Hematopoietic multipotent progenitor cell (in vitro differentiated cells): ENCODE measurements at places on chromosomes 11 and 22. TPM values are rescaled to one million over a fixed set of nuclear protein-coding genes. Genes with fewer than 3 reads are reported as not detected.

- no peak for DNase-seq
Measured at GRCh38 chr11:70230151-70230839, 27.2 kb downstream of the FADD start.

GRCh38 chr11:17693531-17693930, 25.8 kb upstream of the MYOD1 start:
- no peak for DNase-seq

- DNase-seq = no peak
Measured at GRCh38 chr11:127218275-127218608, 217.7 kb upstream of the KIRREL3 start.

DNA sequence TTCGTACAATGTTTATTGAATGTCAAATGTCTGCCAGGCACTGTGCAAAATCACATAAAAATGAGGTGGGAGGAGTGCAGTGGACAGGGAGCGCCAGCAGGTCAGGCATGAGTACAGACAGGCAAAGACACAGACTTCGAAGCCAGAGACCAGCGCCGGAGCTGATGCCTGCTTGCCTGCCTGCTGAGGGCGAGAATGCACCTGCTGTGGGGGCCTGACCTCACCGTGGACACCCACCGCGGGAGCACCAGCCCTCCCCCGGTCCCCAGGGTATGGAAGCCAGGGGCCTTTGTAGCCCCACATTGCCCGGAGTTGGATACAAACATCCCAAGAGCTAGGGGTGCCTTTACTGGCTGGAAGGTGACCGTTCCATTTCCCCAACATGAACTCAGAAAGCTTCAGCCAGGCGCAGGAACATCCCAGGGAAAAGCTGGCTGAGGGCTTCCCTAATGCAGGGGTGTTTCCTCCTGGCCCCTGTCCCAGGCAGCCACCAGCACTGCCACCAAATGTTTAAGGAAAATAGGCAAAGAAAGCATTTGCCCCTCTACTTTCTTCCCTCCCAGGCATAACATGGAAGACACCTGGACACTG, 17.9 kb downstream of the IFITM10 start:
- no peak for DNase-seq

THY1 gene
- 2.2 TPM for total RNA-seq

CFAP300 gene
- not detected for total RNA-seq

TBX10 gene
- not detected for total RNA-seq

DNA sequence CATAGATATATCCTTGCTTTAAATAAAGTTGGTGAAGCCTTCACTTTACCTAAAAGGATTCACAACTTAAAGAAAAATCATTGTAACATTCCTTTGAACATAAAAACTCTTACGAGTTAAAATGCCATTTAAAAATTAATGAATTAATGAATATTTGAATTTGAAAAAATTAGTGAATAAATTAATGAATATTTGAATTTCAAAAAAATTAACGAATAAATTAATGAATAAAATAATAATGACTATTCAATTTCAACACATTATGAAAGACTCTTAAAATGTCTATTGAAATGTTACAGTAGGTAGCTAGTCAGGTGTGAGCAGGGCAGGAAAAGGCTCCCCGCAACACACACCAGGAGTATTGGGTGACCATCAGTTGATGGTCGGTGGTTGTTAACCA, 22.9 kb downstream of the ARHGAP20 start:
- DNase-seq = no peak

GRCh38 chr11:9060700-9061111, 30.7 kb downstream of the SCUBE2 start:
- peak; percentile 69 for DNase-seq

- DNase-seq = no peak
Measured at GRCh38 chr22:20488946-20489345, 6.6 kb downstream of the KLHL22 start.

- no peak for DNase-seq
Measured at GRCh38 chr11:127334466-127334865, 333.9 kb upstream of the KIRREL3 start.

- DNase-seq = no peak
Measured at GRCh38 chr11:66676282-66676919, 1.3 kb downstream of the RBM4B start.

GRCh38 chr22:20439556-20439927, 1.9 kb upstream of the SCARF2 start:
- DNase-seq = no peak

OVOL1 gene
- total RNA-seq = 0.27 TPM

GRK2 gene
- 543 TPM for total RNA-seq

SMC1B gene
- total RNA-seq = not detected

GRCh38 chr11:73156114-73156513, 14.0 kb upstream of the FCHSD2 start:
- no peak for DNase-seq

- no peak for DNase-seq
Measured at GRCh38 chr11:95584180-95584579, 205.4 kb downstream of the FAM76B start.

GRCh38 chr11:129242855-129243254, 50.7 kb upstream of the ARHGAP32 start:
- no peak for DNase-seq

DNA sequence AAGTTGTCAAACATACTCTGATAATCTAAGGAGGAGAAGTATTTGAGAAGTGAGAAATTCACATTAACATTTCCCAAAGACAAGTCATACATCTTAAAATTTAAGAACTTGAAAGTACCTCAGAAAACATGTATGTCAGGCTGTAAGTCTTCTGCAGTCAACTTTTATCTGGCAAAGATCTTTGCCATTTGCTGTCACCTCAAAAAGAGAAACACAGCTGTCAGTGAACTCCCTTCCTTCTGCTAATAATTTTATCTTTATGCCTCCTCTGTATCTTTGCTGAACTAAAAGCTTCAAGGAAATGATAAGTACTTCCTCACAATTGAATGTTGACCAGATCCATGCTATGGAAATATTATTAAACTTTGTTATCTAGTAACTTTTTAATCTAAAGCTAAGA, 18.7 kb downstream of the TTC17 start:
- DNase-seq = no peak

DNA sequence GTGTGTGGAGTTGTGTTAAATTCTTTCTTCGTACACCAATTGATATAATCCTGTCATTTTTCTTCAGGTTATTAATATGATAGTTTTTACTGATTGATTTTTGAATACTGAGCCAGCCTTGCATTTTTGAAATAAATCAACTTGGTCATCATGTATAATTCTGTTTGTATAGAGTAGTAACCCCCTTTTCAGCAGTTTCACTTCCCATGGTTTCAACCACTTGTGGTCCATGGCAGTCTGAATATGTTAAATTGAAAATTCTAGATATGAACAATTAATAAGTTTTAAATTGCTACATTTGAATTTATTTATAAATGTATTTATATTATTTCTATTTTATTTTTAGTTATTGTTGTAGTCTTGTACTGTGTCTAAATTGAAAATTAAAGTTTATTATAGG, 32.6 kb downstream of the MS4A6A start:
- DNase-seq = no peak

MAP6 gene
- total RNA-seq = under 0.01 TPM

- DNase-seq = no peak
Measured at GRCh38 chr11:79174045-79175008, 266.5 kb downstream of the TENM4 start.

- DNase-seq = no peak
Measured at GRCh38 chr11:44851496-44851895, 99.2 kb downstream of the TP53I11 start.

DNA sequence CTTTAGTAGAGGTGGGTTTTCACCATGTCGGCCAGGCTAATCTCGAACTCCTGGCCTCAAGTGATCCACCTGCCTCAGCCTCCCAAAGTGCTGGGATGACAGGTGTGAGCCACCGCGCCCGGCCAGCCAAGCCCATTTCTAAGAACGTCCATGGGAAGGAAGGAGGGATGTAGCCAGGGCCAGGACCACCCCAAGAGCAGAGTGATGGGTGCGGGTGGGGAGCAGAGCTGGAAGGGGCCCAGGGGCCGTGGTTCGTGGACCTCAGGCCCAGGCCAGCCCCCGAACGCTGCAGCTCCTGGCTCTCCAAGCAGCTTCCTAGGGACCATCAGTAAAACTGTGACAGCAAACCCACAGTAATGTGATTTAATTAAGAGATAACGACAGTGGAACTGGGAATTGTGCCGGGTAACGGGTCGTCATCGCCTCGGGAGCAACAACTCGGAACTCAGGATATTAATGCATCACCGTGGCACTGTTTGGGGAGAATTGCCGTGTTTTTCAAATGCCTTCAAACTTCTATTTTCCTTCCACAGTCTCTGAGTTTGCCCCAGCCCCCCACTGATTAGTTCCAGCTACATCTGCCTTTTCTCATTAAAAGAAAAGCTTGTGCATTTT, 74.3 kb downstream of the BRD1 start:
- no peak for DNase-seq

DNA sequence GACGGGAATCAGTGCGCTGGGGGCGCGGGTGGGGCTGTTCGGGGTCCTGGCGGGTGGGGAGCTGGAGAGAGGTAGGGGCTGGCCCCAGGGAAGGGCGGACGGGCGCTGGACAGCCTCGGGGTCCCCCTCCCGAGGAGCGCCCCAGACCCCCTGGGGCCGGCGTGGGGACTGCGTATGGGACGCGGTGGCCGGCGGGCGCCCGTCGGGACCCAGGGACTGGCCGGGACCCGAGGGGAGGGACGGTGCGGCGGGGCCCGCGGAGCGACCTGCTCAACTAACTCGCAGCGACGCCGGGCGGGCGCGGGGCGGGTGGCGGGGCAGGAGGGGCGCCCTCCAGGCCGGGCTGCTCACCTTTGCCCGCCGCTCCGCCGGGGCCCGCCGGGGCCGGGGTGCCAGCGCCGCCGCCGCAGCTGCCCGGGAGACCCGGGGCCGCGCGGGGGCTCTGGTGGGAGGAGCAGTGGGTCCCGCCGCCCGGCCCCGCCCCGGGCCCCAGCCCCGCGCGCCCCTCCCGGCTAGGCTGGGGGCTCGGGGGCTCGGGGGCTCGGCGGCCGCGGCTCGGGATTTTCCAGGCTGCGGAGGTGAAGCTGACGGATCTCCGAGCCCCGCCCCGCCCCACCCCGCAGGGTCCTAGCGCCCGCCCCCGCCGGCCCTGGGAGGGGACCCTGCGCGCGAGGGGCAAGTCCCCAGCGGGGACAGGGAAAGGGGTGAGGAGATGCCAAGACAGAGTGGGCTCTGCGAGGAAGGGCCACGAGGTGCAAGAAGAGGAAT, 12.3 kb downstream of the STARD10 start:
- DNase-seq = peak; percentile 45

DNA sequence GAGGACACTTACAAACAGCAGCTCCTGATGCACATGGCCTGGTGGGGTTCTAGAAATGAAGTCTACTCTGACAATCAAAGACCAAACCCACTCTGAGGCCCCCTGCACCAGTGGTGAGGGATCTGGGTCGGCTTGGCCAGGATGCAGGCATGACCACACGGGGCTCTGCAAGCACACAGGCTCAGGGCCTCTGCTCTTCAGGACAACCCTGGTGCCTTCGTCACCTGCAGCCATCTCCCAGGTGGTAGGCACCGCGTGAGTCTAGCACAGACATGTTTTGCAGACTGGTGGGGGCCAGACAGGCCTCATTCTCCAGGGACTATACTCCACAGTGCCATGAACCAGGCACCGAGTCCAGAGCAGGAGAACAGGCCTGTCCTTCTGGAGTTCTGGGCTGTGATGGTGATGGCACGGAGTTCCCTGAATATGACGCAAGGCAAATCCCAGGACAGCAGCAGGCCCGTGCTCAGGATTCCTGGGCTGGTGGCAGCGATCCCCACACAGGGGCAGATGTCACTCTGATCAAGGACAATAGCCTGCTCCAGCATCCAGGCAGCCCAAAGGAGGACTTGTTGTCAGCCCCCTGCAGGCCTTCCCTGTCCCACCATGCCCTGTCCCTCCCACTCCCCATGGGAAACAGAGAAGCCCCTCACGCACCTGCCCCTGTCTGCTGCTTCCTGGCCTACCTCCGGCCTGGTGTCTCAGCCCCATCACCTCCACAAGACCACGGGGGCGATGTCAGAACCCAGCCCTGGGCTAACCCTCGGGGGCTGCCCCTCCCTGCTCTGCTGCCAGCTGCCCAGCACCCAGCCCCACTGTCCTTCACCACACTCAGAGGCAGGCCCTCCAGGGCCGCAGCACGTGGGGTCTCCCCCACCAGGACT, 36.1 kb downstream of the GNB1L start:
- no peak for DNase-seq

- DNase-seq = peak; percentile 80
Measured at GRCh38 chr11:121418625-121419114, 33.4 kb upstream of the SORL1 start.

ACCS gene
- total RNA-seq = 47.4 TPM

- DNase-seq = no peak
Measured at GRCh38 chr11:77266766-77267165, 34.7 kb downstream of the GDPD4 start.

- DNase-seq = no peak
Measured at GRCh38 chr22:23473901-23474300, 106.2 kb downstream of the IGLL1 start.

SLC22A9 gene
- total RNA-seq = not detected

DNA sequence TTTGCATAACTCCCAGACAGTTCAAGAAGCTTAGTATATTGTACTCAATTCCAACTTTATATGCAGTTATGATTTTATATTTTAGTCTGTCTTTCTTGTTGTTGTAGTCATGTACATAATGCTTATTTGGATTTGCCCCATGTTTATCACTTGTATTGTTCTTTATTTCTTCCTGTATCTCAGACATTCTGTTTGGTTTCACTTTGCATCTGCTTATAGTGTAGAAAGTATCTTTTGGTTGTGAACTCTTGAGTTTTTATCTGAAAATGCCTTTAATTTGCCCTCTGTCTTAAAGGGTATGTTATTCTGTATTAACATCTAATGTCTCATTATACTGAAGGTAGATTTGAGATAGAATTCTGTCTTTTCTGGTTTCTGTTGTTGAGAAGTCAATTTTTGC, 275.4 kb downstream of the DYNC2H1 start:
- DNase-seq = no peak

SMTNL1 gene
- not detected for total RNA-seq

MRGPRE gene
- total RNA-seq = not detected

DNA sequence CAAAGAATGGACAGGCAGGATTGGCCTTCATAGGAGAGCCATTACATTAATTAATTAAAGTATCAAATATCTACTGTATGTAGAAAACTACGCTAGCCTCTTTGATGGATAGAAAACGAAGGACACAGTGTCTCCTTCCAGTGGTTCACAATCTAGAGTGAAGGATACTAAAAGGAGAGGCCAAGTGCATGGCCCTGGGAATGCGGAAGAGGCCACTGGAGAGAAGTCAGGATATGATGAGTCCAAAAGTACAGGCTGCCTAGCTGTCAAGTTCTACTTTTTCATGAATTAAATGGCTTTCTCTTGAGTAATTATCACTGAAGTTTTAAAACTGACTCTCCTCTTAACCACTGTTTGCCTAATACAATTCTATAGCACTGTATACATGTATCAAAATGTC, 41.9 kb downstream of the ATG16L2 start:
- DNase-seq = no peak

DNA sequence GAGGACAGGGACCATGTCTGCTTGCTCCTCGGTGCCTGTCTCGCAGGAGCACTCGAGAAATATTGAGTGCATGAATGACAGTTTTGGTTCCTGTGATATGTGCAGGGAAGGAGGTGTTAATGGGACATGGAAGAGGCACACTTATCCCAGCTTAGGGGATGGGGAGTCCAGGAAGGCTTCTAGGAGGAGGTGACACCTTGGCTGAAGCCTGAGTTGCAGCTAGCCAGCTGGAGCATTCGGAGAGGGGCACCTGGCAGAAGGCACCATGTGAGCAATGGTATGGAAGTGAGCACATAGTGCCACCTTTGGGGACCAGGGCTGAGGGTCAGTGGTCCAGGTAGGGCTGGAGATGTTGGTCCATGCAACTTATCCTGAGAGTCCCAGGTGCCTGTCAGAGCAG, 18.9 kb downstream of the SGSM1 start:
- no peak for DNase-seq
